ENCODE measurements at places on chromosomes 7 and 10.

DNA sequence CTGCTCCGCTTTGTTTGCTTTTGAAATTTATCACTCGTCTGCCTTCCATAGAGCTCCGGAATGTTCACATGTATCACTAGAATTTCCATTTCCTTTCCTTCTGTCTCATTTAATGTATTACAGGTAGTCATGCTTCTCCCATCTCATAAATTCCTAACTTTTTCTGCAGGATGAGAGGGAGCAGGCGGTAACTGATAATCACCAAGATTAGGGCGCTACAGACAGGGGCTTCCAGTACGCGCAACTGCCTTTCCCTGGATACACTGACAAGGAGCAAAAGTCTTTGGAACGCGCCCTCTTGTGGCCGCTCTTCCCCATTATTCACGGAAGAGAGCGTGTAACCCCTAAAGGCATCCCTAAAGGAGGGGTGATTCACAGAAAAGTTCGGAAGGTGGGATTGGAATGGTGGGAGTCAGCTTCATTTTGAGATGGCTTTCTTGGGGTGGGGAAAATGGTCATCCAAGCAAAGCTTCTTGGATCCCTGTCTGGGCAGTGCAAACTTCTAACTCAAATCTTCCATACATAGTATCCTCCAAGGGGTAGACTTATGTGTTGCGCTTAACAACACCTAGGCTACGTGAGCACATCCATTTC, 6.5 kb downstream of the INHBA start:
- no peak for DNase-seq

DNA sequence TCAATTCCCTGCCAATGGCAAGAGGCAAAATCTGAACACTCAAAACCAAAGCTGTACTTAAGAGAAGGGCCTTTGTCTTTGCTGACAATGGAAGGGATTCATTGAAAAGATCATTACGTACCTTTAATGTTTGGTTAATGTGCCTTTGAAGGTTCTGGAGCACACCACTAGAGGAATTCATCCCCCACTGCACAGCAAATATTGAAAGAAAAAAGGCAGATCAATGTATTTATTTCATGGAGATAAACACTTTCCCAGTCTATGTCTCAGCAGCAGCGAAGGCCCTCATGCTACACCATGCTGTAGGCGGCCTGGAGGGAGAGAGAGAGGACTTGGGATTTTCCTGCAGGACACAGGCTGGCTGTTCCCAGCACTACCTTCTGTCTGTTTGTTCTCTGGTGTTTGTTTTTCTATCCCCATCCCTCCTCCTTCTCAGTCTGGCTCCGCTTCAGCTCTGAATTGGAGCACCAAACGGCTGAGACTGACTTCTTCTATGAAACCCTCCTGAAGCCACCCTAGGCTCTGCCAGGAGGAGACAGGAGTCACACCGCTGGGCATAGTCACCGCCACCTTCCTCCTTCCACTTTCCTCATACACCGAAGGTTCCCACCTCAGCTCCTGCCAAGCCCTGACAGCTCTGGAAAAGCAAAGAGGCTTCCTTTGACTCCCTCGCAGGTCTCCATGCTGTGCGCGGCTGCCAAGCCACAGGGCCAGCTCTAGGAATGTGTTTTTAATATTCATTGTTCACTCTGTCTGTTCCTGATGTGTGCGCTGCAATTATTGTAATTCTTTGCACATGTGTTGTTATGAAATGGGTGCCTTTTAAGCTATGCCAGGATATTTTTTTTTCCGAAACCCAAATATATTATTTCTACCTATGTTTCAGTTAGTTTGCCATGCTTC, 301.5 kb downstream of the FZD1 start:
- no peak for DNase-seq

DNA sequence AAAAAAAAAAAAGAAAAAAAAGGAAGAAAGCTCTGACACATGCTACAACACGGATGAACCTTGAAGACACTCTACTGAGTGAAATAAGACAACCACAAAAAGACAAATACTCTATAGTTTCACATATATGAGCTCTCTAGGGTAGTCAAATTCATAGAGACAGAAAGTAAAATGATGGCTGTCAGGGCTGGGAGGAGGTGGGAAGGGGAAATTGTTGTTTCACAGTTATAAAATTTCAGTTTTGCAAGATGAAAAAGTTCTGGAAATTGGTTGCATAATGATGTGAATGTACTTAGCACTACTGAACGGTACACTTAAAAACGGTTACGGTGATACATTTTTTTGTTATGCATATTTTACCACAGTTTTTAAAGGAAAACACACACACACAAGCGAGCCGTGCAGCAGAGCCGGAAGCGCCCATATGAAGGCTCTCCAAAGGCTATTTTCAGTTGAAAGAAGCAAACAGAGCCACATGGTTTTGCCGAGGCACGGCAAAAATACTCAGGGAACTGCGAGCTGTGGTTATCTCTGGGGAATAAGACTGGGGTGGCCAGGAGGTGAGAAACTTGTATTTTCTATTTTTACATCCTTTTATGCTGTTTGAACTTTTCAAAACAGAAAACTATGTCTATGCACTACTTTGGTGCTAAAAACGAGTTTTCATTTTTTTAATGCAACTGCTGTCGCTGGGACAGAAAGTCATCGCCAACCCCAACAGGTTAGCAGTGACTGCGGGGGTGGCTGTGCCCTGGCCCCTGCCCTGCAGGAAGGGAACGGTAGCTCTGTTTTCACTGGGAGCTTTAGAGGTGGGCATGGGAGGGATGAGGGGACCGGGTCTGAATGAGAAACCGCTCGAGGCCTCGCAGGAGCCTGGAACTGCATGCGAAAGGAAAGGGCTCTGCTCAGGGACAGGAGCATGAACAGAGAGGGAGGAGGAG, 132.9 kb downstream of the OAT start:
- DNase-seq = no peak

GRCh38 chr10:34780818-34781380, 34.2 kb downstream of the PARD3 start:
- no peak for DNase-seq

GRCh38 chr7:116449950-116450349, 49.6 kb upstream of the CAV2 start:
- DNase-seq = no peak

DNA sequence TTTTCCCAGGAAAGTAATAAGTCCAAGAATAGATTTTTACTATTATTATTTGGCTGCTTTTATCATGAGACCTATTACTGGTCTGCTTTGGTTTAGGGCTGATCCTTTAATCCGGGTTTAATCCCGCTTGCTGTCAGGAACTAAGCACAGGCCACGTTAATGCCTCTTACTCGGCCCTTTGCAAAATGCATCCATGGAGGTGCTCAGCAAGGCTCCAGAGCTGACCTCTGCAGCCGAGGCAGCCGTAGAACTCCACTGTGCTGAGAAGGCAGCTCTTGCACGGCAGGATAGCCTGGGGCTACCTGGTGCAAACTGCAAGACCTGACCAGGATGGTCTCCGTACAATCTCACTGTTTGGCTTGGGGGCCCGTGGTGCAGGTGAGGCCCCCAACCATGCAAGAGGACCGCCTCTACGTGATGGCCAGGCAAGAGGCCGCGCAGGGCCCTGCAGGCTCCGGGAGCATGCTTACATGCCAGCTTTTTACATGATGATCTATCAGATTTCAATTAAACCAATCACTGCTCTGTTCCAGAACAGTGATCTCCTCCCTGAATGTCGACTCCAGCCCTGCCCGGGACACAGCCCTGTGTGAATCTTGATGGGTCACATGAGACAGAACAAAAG, 10.4 kb upstream of the CALML3 start:
- no peak for DNase-seq

- DNase-seq = no peak
Measured at GRCh38 chr10:1037098-1037497, 11.4 kb upstream of the IDI2 start.

DNA sequence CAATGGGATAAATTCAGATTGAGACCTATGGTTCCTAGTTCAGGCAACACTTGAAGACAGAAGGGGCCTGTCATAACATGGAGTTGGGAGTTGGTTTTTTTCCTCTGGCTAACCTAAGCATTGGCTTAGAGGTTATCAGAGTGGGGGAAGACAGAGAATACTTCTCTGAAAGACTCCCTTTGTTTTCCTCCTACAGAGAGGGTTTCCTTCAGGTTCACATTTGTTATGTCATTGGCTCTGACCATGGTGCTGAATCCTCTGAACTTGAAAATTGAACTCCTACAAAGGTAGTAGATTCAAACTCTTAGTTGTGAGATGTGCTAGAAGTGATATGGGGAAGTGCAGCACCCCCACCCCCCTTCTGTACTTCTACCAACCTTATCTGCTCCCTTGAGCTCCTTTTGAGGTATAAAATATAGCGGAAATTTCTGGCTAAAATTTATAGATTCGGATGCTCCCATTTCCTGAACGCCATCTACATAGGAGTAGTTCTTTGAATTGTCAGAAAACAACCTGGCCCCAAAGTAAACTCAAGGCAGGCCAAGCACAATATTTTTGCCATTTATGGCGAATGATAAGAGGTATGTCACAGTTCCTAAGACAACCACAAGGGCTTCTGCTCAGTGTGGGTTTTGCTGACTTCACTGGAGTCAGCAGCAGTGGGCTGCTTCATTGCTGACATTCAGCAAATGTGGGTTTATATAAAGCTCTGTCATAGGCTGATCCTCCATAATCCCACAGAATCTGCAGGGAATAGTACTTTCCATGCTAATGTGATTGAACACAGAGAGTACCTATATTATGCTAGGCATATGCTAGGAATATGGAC, 131.6 kb upstream of the KLF14 start:
- no peak for DNase-seq

- no peak for DNase-seq
Measured at GRCh38 chr7:48285373-48285772, 114.1 kb downstream of the ABCA13 start.

GRCh38 chr7:44326261-44327125, 1.1 kb upstream of the CAMK2B start:
- no peak for DNase-seq

- DNase-seq = no peak
Measured at GRCh38 chr10:72234560-72235095, 18.6 kb upstream of the ASCC1 start.

GRCh38 chr10:35843524-35844181, 201.6 kb upstream of the FZD8 start:
- DNase-seq = no peak

DNA sequence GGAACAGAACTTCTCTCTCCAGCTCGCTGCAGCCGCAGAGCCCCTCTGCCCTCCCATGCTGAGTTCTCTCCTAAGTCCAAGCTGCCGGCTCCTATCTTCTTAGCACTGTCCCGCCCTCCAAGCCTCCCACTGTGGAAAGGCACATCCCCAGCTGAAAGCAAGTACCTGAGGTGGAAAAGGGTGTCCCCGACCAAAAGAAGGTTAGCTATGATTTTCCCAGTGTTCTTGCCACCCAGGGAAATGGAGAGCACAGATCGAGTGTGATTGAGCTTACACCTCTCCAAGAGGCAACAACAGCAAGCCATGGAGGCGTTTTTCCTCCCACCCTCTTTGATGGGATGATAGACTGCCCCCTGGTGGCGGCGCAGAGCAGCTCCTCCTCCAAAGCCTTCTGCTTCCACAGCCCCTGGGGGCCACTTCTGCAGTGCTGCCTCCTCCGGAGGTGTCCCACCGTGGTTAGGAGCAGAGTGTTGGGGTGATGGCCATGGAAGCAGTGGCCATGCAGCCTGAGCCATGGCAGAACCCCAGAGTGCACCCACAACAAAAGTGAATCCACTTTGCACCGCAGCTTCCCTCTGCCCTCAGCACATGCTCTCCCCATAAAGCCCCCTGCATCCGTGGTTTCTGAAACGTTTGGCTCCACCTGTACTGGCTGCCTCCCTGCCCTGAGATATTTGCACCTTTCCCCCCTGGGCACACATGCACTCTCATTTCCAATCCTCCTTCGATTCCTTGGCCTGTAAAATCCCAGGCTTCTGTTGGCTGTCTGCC, 143.1 kb upstream of the STK17A start:
- DNase-seq = peak; percentile 37

DNA sequence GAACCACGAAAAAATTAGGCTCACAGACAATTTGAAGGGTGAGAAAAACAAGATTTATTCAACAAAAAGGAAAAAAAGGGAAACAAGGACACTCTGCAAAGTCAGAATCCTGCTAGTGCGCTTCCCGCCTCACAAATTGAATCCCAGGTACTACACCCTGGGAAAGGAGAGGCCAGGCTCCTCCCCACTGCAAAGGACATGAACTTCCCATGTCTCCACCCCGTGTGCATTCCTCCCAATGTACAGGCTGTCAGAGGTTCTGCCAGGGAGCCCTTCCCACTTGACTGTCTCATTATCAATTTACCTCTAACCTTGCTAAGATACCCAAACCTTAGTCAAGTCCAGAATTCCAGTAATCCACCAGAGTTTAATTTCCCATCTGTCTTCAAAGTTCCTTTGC, 70.4 kb upstream of the CDK1 start:
- no peak for DNase-seq

DNA sequence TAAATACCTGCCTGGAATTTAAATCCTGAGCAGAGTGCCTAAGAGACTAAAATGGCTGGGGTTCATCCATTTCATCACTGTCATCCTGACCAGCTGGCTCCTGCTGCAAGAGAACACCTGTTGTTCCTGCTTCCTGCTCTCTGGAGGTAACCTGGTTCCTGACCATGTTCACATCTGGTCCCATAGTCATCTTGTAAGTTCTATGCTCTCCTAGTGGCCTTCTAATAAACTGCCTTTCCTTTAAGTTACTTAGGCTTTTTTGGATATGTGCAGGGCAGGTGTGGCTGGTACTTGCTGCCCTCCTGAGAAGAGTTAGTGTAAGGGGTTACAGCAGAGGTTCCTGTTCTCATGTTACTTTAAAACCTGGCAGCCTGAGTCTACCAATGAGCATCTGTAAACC, 80.0 kb downstream of the NRCAM start:
- DNase-seq = no peak

- DNase-seq = no peak
Measured at GRCh38 chr10:75402486-75403143, 1.1 kb upstream of the ZNF503 start.

- no peak for DNase-seq
Measured at GRCh38 chr7:23462846-23463245, 7.4 kb downstream of the IGF2BP3 start.

- DNase-seq = no peak
Measured at GRCh38 chr10:15262036-15262713, 93.7 kb upstream of the NMT2 start.

DNA sequence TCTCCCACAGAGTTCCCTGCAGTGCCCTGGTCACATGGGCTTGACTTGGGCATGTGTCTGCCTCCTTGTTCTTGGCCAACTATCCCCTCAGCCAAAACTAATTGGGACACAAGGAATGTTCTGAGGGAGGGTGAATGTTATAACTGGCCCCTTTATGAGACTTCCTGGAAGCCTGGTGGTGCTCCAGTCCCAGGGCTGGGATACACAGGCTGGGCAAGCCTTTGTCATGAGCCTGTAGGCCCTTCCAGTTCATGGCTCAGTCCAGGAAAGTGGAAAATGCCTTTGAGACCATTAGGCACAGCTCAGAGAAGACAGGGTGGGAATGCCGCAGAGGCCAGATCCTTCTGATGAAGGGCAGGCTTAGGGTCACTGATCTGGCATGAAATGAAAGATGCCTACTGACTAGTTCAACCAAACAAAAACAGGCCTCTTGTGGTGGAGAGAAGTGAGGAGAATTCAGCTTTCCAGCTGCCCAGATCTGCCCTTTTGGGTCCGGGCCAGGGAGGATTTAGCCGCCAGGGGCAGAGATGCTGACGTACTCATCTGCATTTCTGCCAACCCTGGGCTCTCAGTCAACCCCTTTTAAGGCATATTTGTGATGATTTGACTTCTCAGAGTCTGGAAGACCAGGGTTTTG, 961.5 kb downstream of the KCNMA1 start:
- DNase-seq = no peak
